ENCODE measurements at places on chromosomes 11 and 22.

DNA sequence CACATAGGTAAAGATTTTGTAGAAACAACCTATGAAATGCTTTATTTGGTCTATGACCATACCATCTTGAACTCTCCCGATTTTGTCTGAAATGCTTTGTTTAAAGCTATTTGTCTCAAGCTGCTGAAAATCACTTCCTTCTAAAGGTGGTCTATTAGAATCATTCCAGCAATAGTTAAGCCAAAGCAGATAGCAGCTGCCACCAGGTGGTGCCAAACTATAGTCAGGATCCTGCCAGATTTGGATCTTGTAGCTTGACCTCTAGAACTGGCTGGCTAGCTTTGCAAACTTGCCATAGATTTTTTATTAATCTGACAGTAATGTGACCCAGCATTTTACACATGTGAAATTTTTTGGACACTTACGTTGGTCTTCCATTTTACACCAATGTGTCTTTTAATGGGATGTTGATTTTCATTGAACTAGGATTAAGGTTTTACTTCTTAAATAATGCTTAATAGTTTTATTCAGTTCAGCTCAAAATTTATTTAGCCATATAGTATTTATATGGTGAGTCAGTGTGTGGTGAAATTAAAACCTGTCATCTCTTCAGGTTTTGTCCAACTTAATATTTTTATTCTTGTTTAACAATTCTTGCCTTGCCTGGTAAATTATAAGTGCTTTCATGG is 19.7 kb downstream of the CTR9 start:
- DNase-seq: peak; percentile 39

DNA sequence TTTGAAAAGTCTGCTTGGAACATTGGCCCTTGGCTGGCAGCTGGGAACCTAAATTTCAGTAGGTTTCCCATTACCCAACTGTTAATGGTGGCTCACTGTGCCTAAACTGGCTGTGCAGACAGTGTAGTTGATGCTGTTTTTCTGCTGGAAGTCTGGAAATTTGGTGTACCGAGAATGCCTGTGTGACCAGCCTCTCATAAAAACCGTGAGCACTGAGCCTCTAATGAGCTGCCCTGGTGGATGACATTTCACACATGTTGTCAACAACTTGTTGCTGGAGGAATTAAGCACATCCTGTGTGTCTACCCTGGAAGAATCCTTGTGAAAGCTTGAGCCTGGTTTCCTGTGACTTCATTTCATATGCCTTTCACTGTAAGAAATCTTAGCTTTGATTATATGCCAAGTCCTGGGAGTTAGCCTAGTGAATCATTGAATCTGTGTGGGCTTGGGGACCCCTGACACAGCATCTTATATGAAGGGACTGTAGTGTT is 131.1 kb downstream of the LDLRAD3 start:
- DNase-seq: no peak

GRCh38 chr11:130650456-130651030 is 202.1 kb downstream of the ADAMTS15 start:
- no peak for DNase-seq

DNA sequence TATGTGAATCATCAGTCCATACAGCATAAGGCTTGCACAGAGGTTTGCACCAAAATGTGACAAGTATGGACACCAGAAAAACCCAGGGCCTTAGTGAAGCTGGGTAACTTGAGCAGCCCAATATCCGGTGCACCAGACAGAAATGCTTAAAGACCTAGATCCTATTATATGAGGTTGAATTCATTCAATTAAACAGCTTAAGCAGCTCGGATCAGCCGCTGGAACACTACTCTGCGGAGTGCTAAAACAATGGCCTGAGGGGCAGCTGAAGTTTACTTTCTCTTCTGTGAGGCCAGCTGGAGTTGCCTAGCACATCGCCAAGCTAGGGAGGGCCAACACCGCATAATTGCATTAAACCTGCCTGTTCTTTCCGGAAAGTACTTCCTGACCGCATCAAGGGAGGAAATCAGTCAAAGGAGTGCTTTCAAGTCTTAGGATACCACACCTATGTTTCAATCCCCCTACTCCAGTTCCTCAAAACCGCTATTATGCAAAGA is 17.0 kb upstream of the FAM181B start:
- no peak for DNase-seq

DNA sequence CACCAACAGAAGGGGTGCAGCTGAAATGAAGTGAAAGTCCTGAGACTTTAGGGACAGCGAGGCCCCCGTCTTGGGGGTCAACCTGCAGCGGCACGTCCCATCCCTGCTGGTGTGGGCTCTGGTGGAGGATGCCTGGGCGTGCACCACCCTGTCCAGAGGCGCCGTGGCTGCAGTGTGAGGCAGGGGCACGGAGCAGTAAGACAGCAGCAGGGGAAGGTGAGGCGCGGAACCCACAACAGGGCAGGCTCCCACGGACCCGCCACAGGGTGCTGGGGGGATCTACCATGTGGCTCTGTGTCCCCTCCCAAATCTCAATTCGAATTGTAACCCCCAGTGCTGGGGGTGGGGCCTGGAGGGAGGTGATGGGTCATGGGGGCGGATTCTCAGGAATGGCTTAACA is 158.6 kb downstream of the SHANK2 start:
- no peak for DNase-seq
